ENCODE measurements at places on chromosomes 7 and 10.

- DNase-seq = no peak
Observed at GRCh38 chr10:78449554-78449953, 415.9 kb downstream of the RPS24 start.

DNA sequence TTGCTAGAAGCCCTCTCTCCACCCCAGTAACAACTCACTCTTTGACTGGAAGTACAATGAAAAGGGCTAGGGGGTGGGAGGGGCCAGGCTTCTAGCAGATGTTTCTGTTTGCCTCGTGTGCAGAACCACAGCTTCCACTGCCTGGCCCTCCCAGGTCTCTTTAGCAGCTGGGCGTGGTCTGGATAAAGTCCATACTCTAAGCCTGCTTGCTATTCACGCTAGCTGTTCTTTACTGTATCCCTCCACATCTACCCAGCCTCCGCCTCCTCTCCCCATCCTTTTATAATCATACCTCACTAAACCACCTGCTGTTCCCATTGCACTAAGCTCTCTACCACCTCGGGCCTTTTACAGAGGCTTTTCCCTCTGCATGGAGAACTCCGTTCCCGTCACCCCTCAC is 288.8 kb downstream of the CAMK1D start:
- no peak for DNase-seq

DNA sequence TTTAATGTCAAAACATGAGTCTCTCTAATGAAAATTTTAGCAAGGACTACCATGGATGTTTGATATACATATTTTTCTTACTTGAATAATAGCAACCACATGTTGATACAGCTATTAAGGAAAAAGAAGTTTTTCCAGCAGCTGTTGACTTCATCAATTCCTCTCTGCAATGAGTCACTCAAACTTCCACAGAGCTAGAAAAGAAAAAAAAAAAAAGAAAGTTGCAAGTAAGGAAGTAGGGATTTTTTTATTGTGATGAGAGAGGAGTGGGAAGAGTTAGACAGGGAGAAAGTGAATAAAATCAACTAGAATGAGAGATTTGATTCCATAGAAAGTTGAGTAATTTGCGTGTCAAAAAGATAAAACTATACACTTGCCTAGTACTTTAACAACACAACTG is 46.2 kb downstream of the CAV1 start:
- DNase-seq = no peak

DNA sequence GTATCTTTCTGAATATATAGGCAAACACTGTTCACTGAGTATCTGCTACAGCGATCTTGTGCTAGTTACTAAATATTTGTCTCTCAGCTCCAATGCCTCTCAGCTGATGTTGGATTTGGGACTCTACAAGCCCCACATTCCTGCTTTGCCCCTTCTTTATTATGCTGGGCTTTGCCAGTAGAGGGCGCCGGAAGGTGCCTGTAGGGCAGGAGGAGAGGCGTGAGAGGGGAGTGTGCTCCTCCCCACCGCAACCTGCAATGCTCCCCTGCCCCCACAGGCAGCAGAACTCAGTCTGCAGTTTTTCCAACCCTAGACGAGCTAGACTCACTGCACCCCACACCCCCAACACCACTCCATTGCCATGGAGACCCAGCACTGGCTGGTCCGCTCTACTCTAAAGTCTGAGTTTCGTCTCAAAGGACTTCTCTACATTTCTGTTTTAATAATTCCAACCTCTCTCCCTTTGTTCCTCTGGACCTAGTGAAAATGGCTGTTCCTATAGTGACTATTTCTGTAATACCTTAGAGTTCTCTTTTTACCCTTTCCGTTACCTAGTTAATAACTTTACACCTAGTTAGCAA is 337.6 kb downstream of the CCSER2 start:
- no peak for DNase-seq

- no peak for DNase-seq
Observed at GRCh38 chr10:61376908-61377368, 76.2 kb downstream of the TMEM26 start.

GRCh38 chr7:3117488-3118231 is 74.0 kb upstream of the CARD11 start:
- no peak for DNase-seq

GRCh38 chr10:132628966-132629900 is 91.6 kb downstream of the INPP5A start:
- no peak for DNase-seq

DNA sequence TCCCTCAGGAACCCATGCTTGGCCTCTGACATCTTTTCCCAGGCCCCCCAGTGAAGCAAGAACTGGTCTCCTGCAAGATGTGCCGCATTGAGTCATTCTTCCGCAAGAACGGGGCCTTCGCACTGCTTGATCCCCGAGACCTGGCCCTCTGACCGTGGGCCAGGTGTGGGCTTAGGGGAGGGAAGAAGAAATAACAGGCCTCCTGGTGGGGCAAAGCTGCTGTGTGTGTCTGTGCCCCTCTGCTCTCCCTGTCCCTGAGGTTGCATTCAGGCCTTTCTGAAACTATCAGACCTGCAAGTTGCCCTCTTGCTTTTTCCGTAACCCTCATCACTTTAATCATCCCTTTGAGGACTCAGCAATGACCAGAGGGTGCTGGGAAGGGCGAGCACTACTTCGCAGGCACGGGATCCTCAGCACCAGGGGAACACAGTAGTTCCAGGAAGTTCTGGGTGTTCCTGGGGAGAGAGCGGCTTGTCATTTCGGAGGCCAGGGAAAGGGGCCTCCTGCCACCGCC is 6.0 kb downstream of the ATP6V1F start:
- DNase-seq = no peak

DNA sequence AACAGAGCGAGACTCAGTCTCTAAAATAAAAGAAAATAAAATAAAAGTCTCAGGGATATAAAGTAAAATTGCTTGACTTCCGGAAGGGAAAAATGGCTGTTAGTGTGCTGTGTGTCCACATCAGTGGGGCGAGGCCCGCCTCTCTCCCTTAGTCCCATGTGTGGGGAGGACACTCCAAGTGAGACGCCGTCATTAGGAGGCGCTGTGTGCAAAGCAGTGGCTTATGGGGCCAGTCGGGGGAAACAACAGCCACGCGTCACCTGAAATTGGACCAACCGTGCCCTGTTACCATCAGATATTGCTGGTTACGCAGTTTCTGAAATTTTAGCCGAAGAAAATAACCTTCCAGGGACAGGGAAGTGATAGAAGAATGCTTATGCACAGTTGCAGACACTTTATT is 15.8 kb downstream of the SFXN4 start:
- no peak for DNase-seq

- DNase-seq = no peak
Observed at GRCh38 chr10:131698232-131698631, 202.6 kb upstream of the PPP2R2D start.

DNA sequence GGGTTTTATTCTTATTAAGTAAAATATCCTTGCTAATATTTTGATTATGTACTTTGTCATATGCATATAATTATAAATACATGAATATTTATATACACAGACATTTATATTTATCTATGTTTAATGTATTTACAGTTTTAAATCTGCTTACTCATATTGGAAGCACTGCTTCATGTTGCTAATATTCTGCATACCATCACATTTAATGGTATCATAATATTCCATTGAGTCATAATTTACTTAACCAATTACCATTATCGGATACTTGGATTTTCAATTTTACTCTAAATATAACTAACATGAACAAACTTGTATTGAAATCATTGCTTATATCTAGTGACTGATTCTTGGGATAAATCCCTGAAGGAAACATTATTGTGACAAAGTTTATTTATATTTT is 155.2 kb downstream of the MBL2 start:
- DNase-seq = no peak

DNA sequence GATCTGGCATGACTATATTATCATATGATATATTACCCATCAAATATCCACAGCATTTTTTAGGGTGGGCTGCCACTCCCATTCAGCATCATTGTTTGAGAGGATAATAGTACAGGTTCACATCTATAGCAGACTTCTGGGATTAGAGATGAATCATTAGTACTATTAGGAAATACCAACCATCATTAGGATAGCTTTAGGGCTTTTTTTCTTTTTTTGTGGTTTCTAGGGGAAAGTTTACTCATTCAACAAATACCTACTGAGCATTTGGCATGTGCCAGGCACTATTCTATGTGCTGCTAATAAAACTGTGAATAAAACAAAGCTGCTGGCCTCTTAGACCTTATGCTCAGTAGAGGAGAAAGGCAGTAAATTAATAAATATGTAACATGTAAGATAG is 40.6 kb downstream of the NHLRC2 start:
- DNase-seq = no peak

DNA sequence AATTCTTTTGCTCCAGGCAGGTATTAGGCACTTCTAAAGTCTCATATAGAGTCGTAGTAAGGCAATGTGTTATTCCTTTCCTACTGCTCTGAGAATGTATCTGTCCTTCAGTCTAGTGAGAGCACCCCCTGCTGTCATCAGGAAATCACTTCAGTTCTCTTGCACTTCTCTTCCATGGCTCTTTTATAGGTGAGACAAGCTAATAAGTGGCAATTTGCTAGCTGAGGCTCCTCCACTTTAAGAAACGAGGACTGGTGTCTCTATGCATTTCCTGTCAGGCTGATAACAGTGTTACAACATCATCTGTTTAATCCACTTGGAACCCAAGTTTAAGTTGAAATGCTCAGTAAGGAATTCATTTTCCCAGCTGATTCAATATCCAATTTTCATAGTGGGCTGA is 350.6 kb downstream of the TFEC start:
- DNase-seq = no peak

- DNase-seq = no peak
Observed at GRCh38 chr7:46933596-46933995, 648.3 kb downstream of the TNS3 start.

GRCh38 chr7:38731215-38731614 is 100.0 kb upstream of the AMPH start:
- no peak for DNase-seq

- DNase-seq = no peak
Observed at GRCh38 chr7:106419455-106420182, 134.8 kb upstream of the NAMPT start.

GRCh38 chr10:11194859-11195586 is 177.4 kb downstream of the CELF2 start:
- no peak for DNase-seq

DNA sequence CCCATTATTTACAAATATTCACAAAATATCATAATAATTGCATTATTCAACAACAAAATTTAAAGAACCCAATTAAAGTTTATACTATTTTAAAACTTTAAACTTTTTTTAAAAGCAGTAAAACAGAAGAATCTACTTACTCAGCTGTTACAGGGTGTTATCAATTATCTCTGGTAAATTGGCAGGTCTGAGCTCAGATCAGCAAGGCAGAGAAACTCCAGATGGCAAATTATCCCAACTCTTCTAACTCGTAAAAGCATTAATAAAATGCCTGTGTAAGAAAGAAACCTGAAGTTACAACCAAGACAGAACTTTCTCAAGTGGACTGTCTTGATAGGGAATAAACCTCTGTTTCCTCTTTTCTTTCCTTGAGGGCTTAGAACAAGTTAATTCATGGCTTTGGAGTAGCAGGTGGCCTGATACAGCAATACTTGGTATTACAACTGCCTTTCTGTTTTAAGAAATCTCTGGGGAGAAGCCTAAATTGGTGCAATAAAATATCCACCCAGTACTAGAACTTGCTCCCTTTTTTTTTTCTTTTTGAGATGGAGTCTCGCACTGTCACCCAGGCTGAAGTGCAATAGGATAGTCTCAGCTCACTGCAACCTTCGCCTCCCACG is 275.3 kb upstream of the MKLN1 start:
- no peak for DNase-seq

DNA sequence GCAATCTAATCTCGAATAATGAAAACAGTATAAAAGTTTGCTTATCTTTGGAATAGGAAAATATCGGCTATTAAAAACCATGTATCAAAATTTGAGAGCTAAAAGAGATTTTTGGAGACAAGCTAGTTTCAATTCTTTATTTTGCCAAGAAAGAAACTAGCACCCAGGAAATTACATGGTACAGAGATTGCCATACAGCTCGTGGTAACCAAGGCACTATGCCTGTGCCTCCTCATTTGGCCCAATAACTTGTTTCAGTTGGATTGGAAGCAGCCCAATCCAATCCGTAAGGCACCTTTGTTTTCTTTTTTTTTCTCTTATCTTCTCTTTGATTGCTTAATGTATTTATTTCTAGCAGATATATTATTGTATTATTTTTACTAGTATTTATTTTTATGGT is 55.0 kb downstream of the GNAI1 start:
- no peak for DNase-seq

DNA sequence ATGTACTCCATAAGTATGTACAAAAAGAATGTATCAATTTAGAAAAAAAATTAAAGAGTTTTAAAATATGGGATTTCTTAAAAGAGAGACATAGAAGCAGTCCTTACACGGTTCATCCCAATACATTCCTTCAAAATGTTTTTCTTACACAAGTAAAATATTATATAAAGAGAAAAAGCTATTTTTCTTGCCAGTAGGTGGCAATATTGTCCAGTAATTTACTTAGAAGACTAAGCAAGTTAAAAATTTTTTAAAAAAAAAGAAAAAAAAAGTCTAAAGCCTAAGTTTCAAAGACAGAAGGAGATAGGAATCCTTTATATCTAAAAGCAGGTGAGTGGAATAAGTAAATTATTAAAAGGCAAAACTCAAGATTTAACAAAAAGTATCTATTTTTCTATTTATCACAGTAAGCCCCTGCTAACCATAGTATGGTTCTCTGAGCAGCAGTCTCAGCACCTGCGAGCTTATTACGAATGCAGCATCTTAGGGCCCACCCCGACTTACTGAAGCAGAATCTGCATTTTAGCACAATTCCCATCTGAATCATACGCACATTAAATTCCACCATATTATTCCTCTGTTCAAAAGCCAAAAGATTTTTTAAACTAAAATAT is 240.6 kb downstream of the DGKI start:
- no peak for DNase-seq

DNA sequence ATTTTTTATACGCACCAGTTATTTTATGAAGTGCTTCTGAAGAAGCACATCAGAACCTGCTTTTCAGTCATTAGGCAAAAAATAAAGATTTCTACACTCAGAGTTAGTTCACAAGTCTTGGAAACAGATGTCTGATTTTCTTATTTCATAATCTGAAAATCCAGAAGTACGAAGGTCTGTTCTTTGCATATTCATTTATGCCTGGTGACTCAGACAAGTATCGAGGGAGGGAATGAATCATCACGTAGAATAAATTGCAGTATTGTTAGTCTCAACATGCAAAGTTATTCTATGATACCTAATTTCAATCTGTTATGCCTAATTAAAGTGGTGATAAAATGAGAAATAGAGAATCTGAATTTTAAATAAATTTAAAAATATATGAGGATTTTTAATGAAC is 113.6 kb upstream of the SEM1 start:
- no peak for DNase-seq

- DNase-seq = no peak
Observed at GRCh38 chr7:95330961-95331337, 6.6 kb upstream of the PON1 start.

DNA sequence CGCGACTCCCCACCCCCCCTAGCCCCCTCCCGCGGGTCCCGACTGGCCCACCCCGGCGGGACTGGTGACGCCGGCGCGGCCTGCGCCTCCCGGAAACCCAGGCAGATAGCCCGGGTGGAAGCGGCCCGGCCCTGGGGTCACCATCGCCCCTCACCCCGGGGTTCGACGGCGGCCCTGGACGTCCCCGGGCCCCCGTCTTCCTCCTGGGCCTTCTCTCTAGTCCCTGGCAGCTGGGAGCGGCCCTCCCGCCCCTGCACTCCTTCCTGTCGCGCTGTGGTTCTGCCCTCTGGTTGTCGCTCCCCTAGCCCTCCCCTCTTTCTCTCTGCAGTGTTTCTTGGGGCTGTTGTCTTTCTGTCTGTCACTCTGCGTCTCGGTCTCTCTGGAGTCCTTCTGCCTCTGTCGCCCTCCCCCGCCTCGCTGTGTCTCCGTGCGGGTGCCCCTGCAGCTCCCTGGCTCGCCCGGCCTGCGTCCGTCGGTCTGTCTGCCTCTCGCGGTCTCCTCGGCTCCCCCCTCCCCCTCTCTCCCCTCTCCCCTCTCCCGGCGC is 90.5 kb upstream of the PAX2 start:
- no peak for DNase-seq
